Karpas-422 (cell line): ENCODE measurements at places on chromosomes 5 and 9.

GRCh38 chr9:131723632-131724031 lies 16.2 kb downstream of the RAPGEF1 start:
- DNase-seq: no peak

DNA sequence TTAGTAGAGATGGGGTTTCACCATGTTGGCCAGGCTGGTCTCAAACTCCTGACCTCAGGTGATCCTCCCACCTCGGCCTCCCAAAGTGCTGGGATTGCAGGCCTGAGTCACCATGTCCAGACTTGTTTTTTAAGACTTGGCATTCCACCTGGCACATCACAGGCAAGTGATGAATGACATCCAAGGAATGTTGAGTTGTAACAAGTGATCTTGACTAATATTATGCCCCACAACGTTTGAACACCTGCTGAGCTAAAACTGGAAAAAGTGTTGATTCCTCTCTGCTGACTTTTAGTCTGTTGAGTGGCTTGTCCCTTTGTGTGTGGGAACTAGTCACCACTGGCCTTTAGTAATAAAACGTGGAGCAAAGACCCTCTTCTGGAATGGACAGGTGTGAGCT lies 54.6 kb downstream of the SUB1 start:
- DNase-seq: no peak

- DNase-seq: no peak
Measured at GRCh38 chr5:153824909-153825308, 213.8 kb downstream of the FAM114A2 start.

- peak; percentile 88 for DNase-seq
Measured at GRCh38 chr9:764105-764524, 77.4 kb upstream of the DMRT1 start.

DNA sequence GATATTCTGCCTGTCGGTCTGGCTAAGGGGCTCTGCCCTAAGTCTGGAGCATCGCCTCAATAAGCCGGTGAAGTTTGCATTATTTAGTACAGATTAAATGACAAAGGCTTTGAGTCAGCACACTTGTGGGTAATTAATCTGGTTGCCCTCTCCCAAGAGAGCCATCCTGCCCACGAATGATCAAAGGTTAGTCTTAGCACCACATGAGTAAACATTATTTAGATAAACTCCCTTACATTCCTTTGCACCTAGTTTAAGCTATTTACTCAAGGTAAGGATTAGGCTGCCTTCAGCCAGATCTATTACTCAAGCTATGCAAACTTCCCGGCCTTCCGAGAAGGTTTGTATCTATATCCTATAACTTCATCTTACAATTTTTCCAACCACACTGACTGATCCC lies 572.1 kb downstream of the CHSY3 start:
- no peak for DNase-seq

- no peak for DNase-seq
Measured at GRCh38 chr5:109102096-109102690, 307.6 kb downstream of the PJA2 start.

DNA sequence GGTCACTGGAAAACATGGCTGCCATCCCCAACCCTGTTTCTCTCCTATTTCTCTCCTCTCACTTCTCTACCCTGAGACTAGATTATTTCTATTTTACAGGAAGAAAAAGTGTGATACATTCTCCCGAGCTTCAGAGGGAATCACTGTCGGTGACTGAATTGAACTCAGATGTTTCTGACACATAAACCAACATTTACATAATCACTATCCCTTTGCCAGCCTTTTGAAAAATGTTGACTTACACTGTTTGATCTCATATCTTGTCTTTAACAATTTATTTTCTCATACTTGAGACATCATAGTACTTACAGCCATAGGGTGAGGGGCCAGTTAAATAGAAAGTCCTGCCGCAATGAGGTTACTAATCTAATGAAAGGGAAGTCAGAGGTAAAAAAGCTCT lies 25.1 kb upstream of the PPP2CA start:
- DNase-seq: no peak

GRCh38 chr5:39523821-39524220 lies 99.0 kb upstream of the DAB2 start:
- no peak for DNase-seq

DNA sequence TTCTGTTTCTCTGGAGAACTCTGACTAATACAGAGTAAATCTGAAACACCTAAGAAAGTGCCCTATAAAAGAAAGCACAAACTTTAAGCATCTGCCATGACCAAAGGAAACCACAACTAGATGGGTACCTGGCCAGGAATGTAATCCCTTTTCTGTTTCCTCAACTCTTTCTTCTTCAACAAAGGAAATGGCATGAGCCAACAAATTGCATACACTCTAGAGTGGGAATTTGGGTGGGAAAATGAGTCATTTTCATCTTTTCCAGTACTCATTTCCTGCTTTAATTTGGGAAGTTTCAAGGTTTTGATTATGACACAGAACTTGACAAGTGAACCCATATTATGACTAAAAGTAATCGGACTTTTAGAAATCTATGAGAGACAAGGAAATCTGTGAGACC lies 349.2 kb upstream of the RORB start:
- DNase-seq: no peak

GRCh38 chr5:56409331-56410190 lies 176.4 kb upstream of the ANKRD55 start:
- no peak for DNase-seq

GRCh38 chr9:19965336-19965735 lies 176.5 kb upstream of the SLC24A2 start:
- no peak for DNase-seq

GRCh38 chr5:116360008-116360853 lies 214.4 kb downstream of the SEMA6A start:
- no peak for DNase-seq

DNA sequence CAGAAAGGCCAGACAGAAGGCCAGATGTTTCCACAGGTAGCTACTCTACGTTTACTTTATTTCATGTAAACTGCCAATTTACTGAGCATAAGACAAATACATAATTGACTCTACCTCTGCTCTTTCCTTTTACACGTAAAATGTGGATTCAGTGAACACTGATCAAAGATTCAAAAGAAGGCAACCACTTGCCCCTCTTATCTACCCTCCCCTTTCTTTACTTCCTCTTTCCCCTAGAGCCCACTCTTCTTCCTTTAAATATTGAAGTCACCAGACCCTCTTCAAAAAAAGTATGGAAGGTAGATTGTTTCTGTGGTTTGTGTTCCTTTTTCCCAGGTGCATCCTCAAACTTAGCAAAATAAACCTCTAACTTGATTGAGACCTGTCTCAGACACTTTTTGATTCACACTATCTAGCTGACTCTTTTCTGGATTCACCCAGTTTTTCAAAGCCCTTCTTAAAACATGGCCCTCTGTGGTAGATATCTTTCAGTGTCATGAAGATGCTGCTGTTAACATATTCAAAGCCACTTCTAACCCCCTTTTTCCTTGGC lies 6.7 kb downstream of the FAM114A2 start:
- no peak for DNase-seq

- no peak for DNase-seq
Measured at GRCh38 chr9:4172731-4173130, 127.1 kb downstream of the GLIS3 start.

DNA sequence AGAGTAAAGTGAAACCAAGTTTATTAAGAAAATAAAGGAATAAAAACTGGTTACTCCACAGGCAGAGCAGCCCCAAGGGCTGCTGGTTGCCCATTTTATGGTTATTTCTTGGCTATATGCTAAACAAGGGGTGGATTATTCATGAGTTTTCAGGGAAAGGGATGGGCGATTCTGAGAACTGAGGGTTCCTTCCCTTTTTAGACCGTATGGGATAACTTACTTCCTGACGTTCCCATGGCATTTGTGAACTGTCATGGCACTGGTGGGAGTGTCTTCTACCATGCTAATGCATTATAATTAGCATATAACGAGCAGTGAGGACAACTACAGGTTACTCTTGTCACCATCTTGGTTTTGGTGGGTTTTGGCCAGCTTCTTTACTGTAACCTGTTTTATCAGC lies 323.9 kb upstream of the PTGER4 start:
- DNase-seq: no peak

DNA sequence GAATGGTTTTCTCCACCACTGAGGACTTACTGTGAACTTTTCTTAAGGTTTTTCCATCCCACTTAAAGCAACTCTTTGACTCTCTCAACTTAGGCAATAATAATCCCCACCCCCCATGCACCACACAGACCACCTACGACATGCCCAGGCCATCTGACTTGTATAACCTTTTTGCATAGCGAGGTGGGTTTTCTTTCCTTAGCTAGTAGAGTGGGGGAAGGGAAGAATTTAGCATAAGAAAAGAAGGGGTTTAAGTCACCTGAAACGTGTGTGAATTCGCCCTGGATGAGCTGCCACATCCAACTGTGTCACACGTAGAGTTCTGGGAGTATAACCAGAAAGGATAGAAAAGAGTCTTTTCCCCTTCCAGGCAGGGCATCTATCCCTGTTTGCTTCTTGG lies 262.7 kb downstream of the YTHDC2 start:
- no peak for DNase-seq

GRCh38 chr5:54098267-54098666 lies 212.1 kb downstream of the ARL15 start:
- no peak for DNase-seq
